ENCODE measurements at places on chromosomes 1 and 21.

GRCh38 chr1:86583032-86583431, 36.2 kb downstream of the CLCA4 start:
- no peak for DNase-seq

DNA sequence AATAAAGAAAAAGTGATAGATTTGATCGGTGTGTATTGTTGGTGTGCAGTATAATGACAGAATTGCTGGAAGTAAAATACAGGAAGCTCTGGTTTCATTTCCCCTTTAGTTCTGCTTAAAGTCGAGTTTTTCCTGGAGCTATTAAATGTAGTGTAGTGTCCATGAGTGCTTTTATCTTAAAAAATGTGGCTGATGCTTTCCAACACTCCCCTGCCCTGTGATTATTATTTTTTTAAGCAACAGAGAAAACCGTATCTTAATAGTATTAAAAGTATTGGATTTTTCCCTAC, 1.1 kb downstream of the LGALS8 start:
- DNase-seq: no peak

GRCh38 chr1:111200802-111201161, 336 bp upstream of the DENND2D start:
- no peak for DNase-seq

DNA sequence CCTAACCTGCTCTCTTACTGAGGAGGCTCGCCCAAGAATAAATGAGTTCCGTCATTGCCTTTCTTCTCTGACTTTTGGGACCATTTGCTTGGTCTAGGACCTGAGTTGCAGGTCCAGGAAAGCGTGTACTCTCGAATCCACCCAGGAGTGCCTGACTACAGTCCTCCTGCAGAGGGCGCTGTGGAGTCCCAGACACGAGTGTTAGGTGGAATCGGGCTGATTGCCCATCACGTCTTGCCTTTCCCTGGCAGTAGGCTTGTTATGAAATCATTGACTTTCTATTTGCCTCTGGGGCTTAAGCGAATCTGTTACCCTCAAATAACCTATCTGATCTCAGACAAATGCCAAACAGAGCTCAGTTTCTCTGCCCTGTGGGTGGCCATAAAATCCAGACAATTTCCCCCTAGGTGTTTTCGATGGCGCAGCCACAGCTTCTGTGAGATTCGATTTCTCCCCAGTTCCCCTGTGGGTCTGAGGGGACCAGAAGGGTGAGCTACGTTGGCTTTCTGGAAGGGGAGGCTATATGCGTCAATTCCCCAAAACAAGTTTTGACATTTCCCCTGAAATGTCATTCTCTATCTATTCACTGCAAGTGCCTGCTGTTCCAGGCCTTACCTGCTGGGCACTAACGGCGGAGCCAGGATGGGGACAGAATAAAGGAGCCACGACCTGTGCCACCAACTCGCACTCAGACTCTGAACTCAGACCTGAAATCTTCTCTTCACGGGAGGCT, at the start of gene IL20:
TSS of gene IL20 (plus strand) at position 685 of the 733 bp plus-strand sequence. CDS start 230 bp downstream, outside the sequence.
- DNase-seq: peak; percentile 86

DNA sequence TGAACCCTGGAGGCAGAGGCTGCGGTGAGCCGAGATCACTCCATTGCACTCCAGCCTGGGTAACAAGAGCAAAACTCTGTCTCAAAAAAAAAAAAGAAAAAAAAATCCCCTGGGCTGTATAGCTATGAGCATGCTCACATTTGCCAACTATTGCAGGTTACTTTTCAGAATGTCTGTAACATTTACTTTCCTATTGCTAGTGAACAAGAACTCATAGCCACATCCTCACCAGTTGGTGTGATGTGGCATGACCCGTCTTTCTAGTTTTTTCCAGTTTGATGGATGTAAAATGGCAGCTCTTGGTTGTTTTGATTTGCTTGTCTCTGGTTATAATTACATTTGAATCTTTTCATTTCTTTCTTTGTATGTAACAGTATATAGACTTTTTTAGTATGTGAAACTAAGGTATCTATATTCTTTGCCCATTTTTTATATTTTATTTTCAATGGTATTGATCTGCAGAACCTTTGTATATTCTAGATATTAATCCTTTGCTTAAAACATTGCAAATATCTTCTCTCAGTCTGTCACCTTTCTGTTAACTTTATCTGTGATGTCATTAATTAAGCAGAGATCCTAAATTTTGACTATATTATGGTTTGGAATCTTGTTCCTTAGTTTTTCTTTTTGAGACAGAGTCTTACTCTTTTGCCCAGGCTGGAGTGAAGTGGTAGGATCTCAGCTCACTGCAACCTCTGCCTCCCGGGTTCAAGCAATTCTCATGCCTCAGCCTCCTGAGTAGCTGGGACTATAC, 11.6 kb downstream of the MED18 start:
- no peak for DNase-seq

DNA sequence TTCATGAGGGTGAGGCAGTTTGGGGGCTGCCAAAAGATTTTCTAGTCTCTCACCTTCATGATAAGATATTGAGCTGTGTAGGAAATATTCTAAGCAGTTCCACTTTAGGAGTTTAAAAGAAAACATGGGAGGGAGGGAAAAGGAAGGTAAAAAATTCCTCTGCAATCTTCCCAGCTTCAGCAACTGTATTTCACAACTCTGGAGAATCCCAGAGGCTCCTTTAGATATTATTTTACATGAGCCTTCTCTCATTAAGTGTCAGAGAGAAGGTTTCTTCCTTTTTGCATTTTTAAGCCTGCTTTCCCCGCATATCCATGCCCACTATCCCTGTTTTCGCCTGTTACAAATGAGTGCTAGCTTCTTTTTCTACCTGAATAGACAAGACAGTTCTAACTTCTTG, 289.4 kb downstream of the CHRM3 start:
- DNase-seq: no peak

DNA sequence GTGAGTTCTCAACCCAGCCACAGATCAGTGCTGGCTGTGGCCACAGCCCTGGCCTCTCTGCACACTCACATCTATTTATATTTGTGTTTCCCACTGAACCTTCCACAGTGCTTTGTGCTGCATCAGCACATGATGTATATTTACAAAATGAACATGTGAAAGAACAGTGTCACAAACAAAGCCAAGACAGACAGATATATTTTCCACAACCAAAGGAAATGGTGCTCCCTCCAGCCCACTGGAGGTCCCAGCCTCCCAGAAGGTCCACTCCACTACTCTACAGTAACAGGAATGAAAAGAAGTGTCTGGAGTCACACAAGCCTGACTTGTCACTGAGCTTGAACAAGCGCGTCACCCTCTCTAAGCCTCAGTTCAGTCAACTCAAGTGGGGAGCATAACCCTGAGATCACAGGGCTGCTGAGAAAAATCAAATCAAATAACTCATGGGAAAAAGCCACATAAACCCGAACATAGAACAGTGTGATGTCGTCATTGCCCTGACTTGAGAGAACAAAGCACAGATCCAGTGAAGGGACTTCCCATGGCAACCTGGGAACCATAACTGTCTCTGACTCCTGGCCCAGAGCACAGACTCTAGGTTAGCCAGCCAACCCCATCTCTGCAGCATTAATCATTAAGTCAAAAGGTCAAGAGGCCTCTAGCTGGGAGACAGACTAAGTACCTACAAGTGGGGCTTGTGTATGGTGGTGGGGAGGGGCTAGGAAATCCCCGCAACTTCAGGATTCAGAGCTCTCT, 121.2 kb downstream of the TRABD2B start:
- no peak for DNase-seq

GRCh38 chr21:15060543-15061175, 4.1 kb downstream of the NRIP1 start:
- DNase-seq: no peak

DNA sequence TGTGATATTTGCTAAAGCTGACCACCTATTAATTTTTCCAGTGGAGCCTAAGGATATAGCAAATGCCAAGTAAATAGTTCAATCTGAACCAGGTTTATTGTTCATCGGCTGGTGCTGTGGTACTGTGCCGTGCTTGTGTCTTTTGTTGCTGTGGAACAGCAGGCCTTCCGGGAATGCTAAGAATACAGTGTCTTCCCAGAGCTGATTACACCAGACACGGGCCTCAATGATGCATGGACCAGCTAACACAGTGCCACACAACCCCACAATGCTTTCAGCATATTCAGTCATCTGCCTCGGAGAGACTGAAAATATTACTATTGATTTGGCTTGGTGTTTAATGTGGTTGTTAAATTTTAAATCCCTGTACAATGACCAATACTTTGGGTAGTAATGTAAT, 415.4 kb downstream of the PTBP2 start:
- no peak for DNase-seq

DNA sequence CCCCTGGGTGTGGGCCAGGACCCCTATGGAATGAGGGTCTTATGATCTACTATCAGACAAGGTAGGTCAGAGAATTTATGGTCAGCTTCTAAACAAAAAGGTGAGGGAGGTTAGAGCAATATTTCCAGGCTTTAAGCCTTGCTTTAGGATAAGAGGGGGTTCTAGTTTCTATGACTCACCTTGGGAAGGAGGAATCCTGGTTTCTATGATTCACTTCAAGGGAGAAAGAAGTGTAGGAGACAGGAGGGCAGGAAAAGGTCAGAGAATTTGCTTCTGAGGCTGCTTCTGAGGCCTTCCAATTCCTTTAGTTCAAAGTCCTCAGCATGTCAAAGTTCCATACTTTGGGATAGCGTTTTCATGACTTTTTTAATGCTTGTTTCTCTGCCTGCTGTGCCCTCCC, 35.2 kb downstream of the RGL1 start:
- DNase-seq: no peak

DNA sequence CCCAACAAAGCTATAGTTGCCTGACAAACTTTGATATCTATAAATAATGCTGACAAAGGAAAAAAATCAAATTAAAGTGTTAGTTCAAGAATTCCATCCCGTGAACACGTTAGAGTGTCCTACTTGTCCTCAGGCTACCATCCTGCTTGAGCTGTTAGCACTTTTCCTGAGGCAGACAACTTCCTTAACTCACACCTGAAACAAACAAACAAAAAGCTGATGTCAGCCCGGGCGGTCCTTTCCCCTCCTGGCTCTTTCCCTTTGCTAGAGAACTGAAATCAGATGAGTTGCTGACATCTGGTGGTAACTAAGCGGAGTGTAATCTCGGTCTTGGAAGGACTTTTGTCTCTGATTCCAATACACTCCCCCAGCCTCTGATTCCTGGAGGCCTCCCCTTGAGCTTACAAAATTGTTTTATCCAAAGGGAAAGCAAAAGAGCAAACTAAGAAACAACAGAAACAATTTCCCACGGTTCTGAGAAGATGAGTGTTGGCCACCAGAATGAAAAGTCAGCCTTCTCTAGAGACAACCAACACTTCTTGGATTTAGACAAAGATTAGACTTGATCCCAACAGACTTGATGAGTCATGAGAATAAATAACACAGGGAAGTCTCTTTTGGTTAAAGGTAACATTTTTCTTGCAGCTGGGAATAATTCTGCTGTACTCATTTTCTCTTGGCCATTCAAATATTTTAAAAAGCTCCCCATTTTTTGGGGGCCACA, 135.4 kb downstream of the PROX1 start:
- DNase-seq: peak; percentile 53

GRCh38 chr1:26996024-26996423, 2.5 kb downstream of the TRNP1 start:
- DNase-seq: no peak

- no peak for DNase-seq
Measured at GRCh38 chr1:93716163-93716562, 34.5 kb upstream of the BCAR3 start.

DNA sequence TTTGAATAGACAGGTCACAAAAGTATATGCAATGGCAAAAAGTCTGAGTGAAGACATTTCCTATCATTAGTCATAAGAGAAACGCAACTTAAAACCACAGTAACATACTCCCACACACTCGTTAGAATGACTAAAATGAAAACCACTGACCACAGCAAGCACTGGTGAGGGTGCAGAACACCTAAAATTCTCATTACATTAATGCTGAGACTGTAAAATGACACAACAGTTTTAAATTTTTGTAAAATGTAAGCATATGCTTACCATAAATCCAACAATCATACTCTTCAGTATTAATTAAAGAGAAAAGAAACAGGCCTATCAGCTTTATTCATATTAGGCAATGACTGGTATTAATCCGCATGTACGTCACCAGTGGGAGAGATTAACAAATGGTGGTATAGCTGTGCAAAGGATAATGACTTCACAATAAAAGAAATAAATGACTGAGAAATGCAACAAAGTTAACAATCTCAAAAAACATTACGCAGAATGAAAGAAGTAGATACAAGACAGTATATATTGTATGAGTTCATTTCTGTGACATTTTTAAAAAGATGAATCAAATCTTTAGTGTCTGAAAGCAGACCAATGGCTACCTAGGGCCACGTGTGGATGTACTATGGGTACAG, 253.5 kb downstream of the AKT3 start:
- no peak for DNase-seq
